CD4-positive, CD25-positive, alpha-beta regulatory T cell (primary cell): ENCODE measurements at places on chromosomes 13 and 19. TPM values are rescaled to one million over a fixed set of nuclear protein-coding genes. Genes with fewer than 3 reads are reported as not detected.

NCR1 gene
- total RNA-seq: not detected

MEIOSIN gene
- not detected for total RNA-seq

DNA sequence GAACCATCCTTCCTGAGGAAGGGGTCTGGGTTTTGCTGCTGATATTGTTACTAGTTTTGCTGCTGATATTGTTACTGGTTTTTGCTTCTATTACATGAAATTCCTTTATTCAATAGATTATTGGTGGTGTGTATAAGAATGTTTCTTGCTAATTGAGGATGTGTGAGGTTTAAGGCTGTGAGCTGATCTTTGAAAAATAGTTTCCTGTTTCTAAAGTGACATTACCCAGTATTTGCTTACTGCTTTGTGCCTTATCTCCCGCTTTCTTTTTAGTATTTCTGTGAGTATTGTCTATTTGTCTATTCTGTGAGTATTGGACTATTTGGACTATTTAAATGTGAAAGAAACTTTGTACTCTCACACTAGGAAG lies 38.2 kb upstream of the C1QTNF9 start:
- peaks cover 99% of the 10 kb centered on the region for H3K4me1 ChIP-seq
- H3K36me3 ChIP-seq: no peaks in the 10 kb centered on the region
- H3K4me3 ChIP-seq: peak overlapping the region; percentile 92
- peak overlapping the region; percentile 96 for H3K27ac ChIP-seq

CD33 gene
- total RNA-seq: 0.99 TPM

DNA sequence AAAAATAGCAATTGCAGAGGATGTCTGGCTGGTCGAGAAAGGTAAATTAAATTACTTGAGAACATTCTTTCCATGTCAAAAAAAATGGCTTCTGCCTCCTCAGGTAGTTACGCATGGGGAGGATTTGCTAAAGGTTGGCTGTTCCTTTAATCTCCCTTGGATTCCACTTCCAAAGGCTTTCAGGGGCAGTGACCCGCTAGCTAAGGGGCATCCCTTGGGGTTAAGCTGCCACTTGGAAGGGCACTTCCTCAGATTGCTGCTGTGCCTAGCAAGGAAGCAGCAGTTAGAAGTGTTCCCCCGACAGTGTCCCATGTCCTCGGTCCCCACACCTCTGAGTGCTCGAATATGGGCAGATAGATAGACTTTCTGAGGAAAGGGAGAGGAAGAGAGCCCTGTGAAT lies 108.5 kb downstream of the RGCC start:
- no peaks in the 10 kb centered on the region for H3K36me3 ChIP-seq
- H3K27me3 ChIP-seq: no peaks in the 10 kb centered on the region
- DNase-seq: no peak
- no peak overlapping the region for H3K4me3 ChIP-seq
- no peak overlapping the region for H3K27ac ChIP-seq

PRODH2 gene
- total RNA-seq: not detected

- H3K4me3 ChIP-seq: no peak overlapping the region
- no peak overlapping the region for H3K27ac ChIP-seq
- peaks cover 11% of the 10 kb centered on the region for H3K27me3 ChIP-seq
- no peaks in the 10 kb centered on the region for H3K4me1 ChIP-seq
- H3K36me3 ChIP-seq: no peaks in the 10 kb centered on the region
Observed at GRCh38 chr13:27728271-27728670, 64.0 kb upstream of the GSX1 start.

GRCh38 chr13:94433055-94433961 lies 46.2 kb downstream of the DCT start:
- H3K4me1 ChIP-seq: no peaks in the 10 kb centered on the region
- no peak overlapping the region for H3K4me3 ChIP-seq
- H3K36me3 ChIP-seq: no peaks in the 10 kb centered on the region
- no peak for DNase-seq
- no peaks in the 10 kb centered on the region for H3K27me3 ChIP-seq

ZNF534 gene
- total RNA-seq: not detected

CDC16 gene
- total RNA-seq: 56.8 TPM

CD37 gene
- total RNA-seq: 351 TPM

DNA sequence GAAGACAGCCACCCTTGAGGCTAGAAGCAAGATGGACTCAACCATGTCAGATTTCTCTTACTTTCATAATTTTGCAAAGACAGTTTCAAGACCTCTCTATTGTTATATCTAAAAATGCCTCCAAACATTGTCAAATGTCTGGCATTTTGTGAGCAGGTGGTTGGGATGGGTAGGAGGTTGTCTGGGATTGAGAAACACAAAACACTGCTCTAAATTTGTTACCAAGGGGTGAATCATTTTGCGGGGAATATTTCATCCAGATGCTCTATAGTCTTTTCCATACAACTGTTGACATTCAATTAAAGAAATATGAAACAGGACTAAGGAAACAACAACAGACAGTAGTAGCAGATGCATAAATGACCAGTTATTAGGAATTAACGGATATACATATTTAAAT lies 208.2 kb downstream of the ITGBL1 start:
- no peak overlapping the region for H3K27ac ChIP-seq
- H3K27me3 ChIP-seq: no peaks in the 10 kb centered on the region
- H3K36me3 ChIP-seq: no peaks in the 10 kb centered on the region
- no peak overlapping the region for H3K4me3 ChIP-seq
- DNase-seq: no peak

GRCh38 chr19:9075064-9075949 lies 11.6 kb upstream of the OR1M1 start:
- no peak for DNase-seq
- H3K36me3 ChIP-seq: no peaks in the 10 kb centered on the region

GRCh38 chr19:10826231-10826630 lies 9.8 kb downstream of the TMED1 start:
- H3K4me1 ChIP-seq: no peaks in the 10 kb centered on the region
- H3K27me3 ChIP-seq: no peaks in the 10 kb centered on the region

GRCh38 chr19:18697680-18698079 lies 14.2 kb downstream of the CRTC1 start:
- peak overlapping the region; percentile 6 for H3K27ac ChIP-seq
- H3K4me1 ChIP-seq: peaks cover 38% of the 10 kb centered on the region
- H3K36me3 ChIP-seq: no peaks in the 10 kb centered on the region
- no peaks in the 10 kb centered on the region for H3K27me3 ChIP-seq
- no peak for DNase-seq

GRCh38 chr13:22929381-22930126 lies 251.2 kb upstream of the SGCG start:
- H3K4me3 ChIP-seq: no peak overlapping the region
- H3K27ac ChIP-seq: no peak overlapping the region
- DNase-seq: no peak
- H3K36me3 ChIP-seq: no peaks in the 10 kb centered on the region
- H3K27me3 ChIP-seq: no peaks in the 10 kb centered on the region

NLRP9 gene
- total RNA-seq: not detected

C19orf73 gene
- total RNA-seq: 1.7 TPM

- H3K27ac ChIP-seq: no peak overlapping the region
- H3K27me3 ChIP-seq: peaks cover 4% of the 10 kb centered on the region
- H3K4me1 ChIP-seq: no peaks in the 10 kb centered on the region
- no peak overlapping the region for H3K4me3 ChIP-seq
Observed at GRCh38 chr19:35822579-35822978, 9.9 kb upstream of the PRODH2 start.

DNA sequence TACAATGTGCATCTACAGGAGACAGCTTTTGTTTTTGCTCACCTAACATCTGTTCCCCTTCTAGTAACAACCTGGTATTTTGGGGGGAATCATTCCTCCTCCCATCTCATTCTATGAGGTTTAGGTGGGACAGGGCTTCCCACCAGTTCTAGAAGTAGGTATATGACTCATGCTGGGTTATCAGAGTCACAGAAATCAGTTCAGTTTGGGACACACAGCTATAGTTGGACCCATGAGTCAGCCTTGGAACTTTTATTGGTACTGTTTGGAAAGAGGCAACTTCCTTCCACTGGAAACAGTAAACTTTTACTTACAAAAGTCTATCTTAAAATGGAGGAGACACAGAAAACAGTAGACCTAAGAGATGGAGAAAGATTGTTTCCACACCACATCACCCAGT lies 185.5 kb downstream of the DNAJC3 start:
- H3K27me3 ChIP-seq: peaks cover 4% of the 10 kb centered on the region
- H3K36me3 ChIP-seq: no peaks in the 10 kb centered on the region
- no peak for DNase-seq
- H3K4me3 ChIP-seq: no peak overlapping the region
- H3K27ac ChIP-seq: no peak overlapping the region

DNA sequence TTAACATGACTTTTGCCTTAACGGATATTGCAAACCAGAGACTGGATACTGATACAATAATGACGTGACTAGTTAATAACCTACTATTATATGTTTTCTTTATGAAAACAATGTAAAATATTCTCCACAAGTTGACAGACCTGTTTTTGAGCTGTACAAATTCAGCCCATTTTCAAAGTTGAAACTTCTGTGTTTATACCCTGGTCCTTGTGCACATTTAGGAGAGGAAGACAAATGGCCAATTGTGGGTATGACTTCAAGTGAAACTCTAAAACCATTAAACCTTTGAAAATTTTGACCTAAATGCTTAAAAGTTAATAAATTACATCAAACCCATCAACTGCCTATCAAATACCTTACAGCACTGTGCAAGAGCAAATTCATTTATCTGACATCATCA lies 8.9 kb downstream of the SPRY2 start:
- no peak for DNase-seq
- H3K27ac ChIP-seq: no peak overlapping the region
- no peaks in the 10 kb centered on the region for H3K36me3 ChIP-seq
- no peaks in the 10 kb centered on the region for H3K27me3 ChIP-seq

- no peak overlapping the region for H3K27ac ChIP-seq
- H3K27me3 ChIP-seq: no peaks in the 10 kb centered on the region
- no peaks in the 10 kb centered on the region for H3K36me3 ChIP-seq
- H3K4me1 ChIP-seq: no peaks in the 10 kb centered on the region
Observed at GRCh38 chr13:39575641-39576238, 27.3 kb downstream of the LHFPL6 start.
